Effector CD4-positive, alpha-beta T cell (primary cell): ENCODE measurements at places on chromosomes 13 and 19.

GRCh38 chr13:113901231-113901630 is 37.4 kb upstream of the GAS6 start:
- DNase-seq: no peak

DNA sequence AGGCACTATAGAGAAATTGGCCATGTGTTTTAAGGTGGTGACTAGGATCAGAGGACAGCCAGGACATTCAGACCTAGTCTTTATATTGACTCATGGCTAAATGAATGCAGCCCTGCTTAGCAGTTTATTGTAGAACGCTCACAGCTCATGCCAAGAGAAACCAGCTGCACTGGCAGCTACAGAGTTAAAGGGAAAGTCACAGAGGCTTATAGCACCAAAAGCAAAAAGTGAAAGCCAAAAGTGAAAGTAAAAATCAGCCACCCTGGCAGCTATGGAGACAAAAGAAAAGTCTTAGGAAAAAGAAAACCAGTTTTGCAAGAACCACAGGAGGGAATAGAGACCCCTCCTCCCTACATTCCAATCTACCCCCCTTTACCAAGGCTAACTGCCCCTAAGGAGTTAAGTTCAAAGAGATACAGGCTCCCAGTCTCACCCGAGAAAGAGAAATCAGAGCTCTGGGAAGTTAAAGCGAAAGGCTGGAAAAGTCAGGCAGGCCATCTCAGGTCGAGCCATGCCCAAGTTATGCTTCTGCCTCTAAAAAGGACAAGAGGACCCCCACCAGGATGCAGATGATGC is 99.0 kb downstream of the ZNF429 start:
- no peak for DNase-seq

- no peak for DNase-seq
Measured at GRCh38 chr13:26998292-26998691, 173.3 kb downstream of the USP12 start.

- no peak for DNase-seq
Measured at GRCh38 chr13:33679658-33680012, 138.3 kb upstream of the RFC3 start.

- no peak for DNase-seq
Measured at GRCh38 chr13:97849305-97849704, 104.2 kb upstream of the IPO5 start.

GRCh38 chr13:108350579-108350978 is 81.1 kb downstream of the TNFSF13B start:
- no peak for DNase-seq

DNA sequence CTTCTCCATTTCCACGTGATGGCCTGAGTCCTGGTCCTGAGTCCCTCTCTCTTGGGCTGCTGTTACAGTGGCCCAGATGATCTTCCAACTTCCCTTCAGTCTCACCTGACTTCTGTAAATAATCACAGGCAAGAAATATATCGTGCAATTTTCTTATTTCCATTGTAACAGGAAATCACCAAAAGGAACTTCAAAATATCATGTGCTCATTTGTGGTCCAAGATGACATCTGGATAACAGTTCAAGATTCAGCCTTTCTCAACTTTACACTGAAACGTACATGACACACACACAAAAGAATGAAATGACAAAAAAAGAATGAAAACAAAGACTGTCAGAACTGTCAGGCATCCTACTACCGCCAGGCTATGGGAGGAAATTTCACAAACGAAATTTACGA is 22.0 kb upstream of the RAP2A start:
- no peak for DNase-seq

GRCh38 chr19:57719424-57719823 is 8.0 kb downstream of the ZNF671 start:
- DNase-seq: no peak

DNA sequence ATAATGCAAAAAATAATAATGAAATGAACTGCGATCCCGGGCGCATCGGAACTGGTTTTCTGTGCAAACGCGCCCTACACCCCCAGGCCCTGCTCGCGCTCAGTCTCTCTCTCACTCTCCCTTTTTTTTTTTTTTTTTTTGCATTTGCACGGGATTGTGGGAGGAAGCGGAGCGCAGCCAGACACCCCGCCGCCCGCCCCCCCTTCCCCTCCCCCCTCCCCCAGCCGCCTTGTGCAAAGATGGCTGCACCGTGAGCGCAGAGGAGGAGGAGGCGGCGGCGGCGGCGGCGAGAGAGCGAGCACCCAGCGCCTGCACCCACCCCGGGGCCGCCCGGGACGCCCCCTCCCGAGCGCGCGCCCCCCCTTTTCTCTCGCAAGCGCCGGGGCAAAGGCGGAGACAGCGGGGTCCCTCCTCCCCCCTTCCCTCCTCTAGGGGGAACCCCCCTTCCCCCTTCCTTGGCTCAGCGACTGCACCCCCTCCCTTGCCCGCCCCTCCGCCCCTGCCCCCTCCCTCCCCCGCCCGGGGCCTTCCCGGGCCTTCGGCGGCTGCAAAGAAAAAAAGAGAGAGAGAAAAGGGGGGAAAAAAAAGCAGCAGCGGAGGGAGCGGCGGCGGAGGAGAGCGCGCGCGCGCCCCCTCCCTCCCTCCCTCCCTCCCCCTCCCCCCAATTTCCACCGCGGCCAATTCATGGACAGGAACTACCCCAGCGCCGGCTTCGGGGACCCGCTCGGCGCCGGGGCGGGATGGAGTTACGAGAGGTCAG is at the start of gene PRR12:
TSS of gene PRR12 (plus strand) at position 212 of the 760 bp plus-strand sequence. CDS start at position 685, 473 bp downstream.
- DNase-seq: peak; percentile 65

GRCh38 chr19:33241530-33242101 is 16.0 kb upstream of the SLC7A10 start:
- DNase-seq: no peak

GRCh38 chr13:77918391-77919245 is at the start of gene EDNRB:
Gene EDNRB (minus strand): TSS chr13:77918831. CDS start chr13:77918573, 258 bp downstream.
- no peak for DNase-seq
